ENCODE measurements at places on chromosomes 11 and 22.

DNA sequence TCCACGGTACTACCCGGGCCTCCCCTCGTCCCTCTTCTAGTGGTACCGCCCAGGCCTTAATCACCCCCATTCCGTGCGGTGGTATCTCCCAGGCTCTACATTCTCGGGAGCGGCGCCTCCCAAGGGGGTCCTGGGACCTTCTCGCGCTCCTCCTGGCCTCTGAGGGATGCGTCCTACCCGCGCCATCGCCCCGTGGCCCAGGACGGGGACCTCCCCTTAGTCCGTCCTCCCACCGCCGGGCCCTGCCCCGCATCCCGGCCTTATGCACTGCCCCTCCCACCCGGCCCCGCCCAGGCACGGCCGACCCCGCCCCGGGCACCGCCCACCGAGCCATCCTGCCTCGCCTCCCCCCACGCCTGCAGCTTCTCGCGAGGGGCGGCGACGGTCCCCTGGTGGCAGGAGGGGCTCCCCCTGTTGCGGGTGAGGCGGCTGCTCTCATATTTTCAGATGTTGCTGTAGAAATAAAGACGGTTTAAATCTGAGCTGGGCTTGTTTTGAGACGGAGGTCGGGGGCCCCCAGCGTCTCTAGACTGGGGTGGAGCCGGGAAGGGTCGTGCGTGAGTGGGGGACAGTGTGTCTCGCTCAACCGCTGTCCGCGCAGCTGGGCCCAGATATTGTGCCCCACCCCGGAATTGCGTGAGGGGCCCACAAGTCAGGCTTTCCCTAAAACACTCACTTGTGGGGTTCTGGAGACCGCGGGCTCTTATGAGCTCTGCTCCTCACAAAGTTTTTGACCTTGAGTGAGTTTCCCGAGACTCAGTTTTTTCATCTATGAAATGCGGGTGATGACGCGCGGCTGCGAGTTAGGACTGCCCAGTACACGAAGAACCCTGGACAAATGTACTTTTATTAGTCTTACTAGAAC lies 828 bp upstream of the RAB1B start:
- peak; percentile 95 for DNase-seq

DNA sequence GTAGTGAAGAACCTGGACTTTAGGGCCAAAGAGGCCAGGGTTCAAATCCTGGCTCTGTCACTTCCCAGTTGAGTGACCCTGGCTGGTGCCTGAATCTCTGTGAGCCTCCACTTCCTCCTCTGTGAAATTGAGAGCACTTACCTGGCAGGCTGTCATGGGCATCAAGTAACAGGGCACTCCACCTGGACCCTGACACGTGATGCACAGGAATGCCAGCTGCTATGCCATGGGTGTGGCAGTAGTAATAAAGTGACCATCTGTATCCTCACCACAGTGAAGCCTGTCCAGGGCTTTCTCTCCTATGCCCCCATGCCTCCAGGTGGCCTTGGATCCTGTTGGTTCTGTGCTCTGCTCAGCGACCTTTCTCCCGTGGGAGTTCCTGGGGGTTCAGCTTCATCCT lies 29.8 kb upstream of the PPP6R3 start:
- DNase-seq, result no peak

- peak; percentile 10 for DNase-seq
Measured at GRCh38 chr11:129041611-129042018, 98.9 kb upstream of the TP53AIP1 start.

DNA sequence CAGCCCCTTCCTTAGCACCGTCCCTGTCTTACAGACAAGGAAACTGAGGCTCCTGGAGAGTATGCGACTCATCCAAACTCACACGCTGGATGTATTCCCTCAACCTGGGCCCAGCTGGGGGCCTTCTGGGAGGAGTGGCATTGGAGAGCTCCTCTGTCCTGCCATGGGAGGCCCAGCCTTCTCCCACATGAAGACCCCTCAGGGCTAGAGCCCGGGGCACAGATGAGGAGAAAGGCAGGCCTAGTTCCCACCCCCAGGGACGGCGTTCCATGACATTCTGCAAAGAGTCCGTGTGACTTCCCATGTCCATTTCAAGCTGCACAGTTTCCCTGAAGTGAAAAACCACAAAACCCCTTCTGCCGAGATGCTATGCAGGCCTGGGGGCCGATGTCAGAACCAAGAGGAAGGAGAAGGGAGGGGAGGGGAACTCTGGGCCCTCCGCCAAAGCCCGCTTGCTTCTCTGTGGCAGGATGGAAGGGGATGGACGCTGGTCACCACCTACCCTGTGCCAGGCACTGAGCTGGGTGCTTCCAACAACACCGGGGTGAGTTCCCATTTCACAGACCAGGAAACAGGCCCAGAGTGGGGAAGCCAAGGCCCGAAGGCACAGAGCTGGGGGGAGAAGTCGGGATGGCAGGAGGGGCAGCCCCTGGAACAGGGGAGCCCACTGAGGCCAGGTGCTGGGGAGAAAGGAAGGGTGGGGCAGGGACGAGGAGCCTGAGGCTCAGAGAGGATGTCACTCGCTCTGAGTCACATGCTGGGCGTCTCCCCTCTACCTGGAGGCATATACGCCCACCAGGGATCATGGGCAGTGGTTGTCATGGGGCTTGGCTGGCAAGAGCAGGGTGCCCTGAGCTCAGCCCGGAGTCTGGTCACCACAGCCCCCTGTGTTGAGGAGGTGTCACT lies 15.7 kb downstream of the RAC2 start:
- DNase-seq, result no peak

- no peak for DNase-seq
Measured at GRCh38 chr11:104967534-104968354, 630 bp downstream of the CASP4 start.

GRCh38 chr11:2771758-2772466 lies 72.1 kb upstream of the KCNQ1OT1 start:
- DNase-seq, result peak; percentile 38

DNA sequence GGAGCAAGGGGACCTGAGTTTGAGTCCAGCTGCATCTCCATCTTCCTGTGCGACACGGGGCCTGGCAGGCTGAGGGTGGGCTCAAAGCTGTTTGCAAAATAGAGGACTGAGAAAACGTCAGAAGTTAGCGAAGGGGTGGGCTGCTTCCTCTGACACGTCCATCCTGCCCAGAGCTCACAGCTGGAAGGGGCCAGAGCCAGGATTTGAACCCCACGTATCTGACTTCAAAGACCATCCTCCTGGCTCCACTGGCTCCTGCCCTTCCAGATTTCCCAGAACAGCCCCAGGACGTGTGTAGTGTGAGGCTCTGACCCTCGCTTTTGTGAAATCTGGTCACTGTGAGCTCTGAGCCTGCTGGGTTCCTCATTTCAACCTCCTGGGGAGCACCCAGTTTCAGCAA lies 56.3 kb downstream of the CD82 start:
- DNase-seq, result no peak
